BJ (cell line): ENCODE measurements at places on chromosomes 6 and 20.

DNA sequence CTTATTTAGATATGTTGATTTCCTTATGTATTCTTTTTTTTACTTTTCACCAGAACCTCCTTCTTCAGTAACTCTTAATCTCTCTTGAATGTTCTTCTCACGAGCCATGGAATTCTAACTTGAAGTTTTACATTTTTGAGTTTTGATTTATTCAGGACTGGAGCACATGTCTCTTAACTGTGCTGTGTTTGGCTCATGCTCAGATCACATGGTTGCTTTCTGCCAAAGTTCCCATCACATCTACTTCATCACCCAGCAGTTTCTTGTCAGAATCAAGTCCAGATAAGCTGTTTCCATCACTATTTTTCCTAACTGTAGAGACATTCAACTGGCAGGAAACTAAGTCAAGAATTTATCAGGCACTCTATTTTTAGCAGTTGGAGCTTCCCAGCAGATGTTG lies 31.7 kb downstream of the SLC35A1 start:
- no peak for DNase-seq

DNA sequence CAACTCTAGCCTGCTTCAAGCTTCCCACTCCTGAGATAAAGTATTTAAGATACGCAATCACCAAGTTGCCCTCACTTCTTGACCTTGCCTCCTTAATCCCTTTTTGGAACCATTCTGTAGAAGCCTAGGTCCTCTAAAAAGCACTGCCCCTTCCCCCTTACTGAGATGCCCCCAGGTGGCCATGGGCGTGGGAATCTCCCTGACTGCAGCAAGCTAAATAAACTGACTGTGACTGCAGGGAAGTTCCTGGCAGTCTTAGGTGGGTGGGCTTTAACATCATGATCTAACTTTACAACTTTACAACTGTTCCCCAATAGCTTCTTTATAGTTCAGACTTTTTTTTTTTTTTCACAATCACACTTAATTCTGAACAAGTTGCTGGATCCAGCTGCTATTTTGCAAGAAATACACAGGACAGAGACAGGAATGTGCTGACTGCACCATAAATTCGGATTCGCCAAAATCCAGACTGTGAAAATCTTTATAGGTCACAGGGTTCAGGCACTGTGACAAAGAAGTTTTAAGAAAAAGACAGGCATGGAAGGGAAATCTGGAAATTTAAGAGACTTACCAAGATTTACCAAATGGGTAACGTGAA lies 344.2 kb upstream of the SULF2 start:
- DNase-seq, result no peak

GRCh38 chr6:29678114-29678513 lies 2.8 kb downstream of the ZFP57 start:
- no peak for DNase-seq

DNA sequence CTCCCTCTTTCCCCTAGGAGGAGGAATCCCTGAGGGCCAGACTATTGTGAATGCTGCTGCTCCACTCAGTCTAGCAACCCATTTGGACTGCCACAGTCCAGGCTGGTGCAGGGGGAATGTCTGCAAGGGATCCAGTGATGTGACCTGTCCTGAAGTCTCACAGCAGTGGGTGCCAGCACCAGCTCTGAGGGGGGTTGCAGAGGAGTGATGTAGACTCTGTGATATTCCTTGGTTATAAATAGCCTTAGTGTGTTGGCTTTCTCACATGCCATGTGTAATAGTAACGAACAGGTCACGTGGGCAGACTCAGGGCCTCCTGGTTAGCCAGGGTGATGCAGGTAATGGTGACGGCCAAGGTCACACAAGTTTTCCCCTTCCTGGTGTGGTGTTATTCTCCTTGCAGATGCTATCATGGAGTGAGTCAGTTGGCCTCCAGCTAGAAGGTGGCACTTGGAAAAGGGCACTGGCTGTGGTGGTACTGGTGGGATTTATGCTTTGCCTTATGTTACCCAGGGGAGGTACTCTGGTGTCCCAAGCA lies 404.4 kb downstream of the UTRN start:
- no peak for DNase-seq

GRCh38 chr6:128848212-128848935 lies 34.6 kb upstream of the LAMA2 start:
- no peak for DNase-seq

DNA sequence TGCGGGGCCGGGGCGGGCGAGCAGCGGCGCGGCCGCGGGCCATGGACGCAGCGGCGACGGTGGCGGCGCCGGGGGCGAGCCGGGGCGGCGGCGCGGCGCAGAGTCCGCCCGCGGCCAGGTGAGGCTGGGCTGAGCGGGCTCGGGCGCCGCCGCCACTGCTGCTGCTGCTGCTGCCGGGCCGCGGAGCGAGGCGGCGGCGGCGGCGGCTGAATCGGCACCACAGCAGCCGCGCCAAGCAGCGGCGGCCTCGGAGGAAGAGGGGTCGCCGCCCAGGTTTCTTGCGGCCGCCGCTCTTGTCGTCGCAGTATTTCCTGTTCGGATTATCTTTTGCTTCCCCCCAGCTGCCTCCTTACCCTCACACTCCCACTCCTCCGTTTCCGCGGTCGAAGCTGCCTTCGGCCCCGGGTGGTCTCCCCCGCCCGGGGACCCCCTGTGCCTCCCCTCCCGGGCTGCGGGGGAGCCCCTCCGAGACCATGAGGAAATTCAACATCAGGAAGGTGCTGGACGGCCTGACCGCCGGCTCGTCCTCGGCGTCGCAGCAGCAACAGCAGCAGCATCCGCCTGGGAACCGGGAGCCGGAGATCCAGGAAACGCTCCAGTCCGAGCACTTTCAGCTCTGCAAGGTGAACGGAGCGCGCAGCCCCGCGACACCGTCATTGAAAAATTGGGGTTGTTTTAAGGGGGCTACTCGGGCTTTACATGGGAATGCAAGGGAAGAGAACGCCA lies at the start of gene STXBP5:
Gene STXBP5 (plus strand): TSS at position 358 of the 726 bp plus-strand sequence. CDS start 116 bp downstream, at position 474.
- no peak for DNase-seq

GRCh38 chr6:3614918-3615317 lies 136.6 kb downstream of the PXDC1 start:
- no peak for DNase-seq

DNA sequence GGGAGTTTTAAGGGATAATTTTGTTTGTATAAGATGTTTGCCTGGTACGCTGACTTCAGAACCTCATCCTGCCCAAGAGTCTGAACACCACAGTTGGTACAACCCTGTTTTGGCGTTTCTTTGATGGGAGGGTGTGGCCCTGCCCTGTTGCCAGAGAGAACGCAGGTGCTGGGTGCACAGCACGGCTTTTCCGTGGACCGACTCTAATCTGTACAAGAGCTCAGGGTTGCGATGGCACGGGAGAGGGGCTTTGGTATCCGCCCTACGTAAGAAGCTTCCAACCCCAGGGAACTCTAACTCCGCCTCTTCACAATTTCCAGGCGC lies 1.3 kb downstream of the CYP24A1 start:
- no peak for DNase-seq

DNA sequence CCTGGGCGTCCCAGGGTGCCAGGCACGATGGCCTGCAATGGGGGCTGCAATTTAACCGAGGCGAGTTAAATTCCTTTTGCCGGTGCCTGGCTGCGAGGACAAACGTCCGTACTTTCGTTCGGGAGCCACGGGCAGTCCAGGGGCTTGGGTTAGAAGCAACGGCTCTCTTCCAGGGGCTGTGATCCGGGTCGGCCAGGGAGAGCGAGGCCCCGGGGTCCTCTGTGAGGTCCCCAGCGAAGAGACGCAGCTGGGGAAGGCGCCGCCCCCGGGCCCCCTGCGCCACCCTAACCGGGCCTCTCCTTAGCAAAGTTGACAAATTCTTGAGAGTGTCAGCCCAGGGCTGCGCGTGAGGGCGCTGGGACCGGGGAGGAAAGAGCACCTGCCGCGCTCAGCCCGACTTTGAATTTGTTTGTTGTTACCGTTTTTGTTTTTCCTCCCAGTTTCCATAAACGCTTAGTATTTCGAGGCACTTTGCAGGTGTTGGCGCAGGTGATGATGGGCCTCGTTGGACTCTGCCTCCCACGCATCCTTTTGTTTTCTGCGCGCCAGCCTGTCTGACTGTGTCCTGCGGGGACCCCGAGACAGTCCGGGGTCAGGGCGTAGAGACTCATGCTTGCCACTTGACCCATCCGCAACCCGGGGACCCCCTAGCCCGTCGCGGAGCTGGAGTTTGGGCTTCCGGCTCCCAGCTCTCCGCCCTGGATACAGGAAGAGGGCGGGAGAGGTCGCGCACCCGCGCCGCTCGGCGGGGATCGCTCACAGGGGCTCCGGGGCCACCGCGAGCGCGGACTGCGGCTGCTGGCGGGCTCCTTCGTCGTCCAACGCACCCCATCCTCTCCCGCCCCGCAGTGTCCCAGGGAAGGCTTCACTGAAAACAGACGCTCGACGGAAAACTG lies 5.8 kb downstream of the OLIG3 start:
- DNase-seq, result no peak

DNA sequence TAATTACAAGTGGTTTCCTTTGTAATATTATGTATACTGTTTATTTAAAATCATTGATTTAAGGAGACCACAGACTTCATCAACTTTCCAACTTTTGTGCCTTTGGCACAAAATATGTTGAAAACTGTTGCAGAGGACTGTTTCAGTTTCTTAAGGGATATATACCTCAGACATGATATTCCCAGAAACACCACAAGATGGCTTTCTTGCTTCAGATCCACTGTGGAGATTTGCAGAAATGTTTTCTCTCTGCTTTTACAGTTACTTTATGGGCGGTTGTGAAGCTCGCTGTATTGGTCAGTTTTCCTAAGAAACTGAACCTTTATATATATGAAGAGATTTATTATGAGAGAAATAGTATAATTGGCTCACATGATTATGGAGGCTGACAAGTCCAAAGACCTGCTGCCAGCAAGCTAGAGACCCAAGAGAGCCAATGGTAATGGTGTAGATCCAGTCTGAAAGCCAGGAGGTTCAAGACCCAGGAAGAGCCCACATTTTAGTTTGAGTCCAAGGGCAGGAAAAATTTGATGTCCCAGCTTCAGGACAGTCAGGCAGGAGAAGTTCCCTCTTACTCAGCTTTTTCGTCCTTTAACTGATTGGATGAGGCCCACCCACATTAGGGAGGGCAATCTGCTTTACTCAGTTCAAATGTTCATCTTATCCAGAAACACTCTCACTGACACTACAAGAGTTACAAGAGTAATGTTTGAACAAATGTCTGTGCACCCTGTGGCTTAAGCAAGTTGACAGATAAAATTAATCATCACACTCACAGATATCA lies 12.8 kb downstream of the ME1 start:
- DNase-seq, result no peak

GRCh38 chr6:170434117-170434820 lies 118.8 kb downstream of the PSMB1 start:
- no peak for DNase-seq

DNA sequence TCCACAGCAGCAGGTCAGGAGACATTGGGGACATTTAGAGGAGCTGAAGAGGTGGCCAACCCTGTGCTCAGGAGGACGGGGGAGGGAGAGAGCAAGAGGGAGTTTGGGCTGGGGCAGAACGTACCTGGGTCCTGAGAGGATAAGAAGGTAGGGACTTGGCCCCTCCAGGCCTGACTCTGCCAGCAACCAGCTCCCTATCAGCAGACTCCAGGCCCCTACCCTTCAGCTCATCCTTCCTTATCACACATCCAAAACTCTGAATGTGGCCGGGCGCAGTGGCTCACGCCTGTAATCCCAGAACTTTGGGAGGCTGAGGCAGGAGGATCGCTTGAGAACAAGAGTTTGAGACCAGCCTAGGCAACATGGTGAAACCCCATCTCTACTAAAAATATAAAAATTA lies 5.0 kb downstream of the STMN3 start:
- DNase-seq, result no peak

- DNase-seq, result no peak
Measured at GRCh38 chr6:35239581-35239980, 20.0 kb upstream of the ZNF76 start.

DNA sequence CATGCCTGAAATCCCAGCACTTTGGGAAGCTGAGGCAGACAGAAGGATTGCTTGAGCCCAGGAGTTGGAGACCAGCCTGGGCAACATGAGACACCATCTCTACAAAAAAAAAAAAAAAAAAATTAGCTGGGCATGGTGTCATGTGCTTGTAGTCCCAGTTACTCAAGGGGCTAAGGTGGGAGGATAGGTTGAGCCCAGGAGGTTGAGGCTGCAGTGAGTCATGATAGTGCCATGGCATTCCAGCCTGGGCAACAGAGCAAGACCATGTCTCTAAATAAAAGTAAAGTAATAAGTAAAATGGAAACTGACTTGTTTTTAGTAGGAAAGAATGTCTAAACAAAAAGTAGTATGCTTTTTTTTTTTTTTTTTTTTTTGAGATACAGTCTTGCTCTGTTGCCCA lies 240.7 kb downstream of the ARID1B start:
- no peak for DNase-seq

- DNase-seq, result no peak
Measured at GRCh38 chr6:84197708-84198107, 29.7 kb downstream of the CEP162 start.

DNA sequence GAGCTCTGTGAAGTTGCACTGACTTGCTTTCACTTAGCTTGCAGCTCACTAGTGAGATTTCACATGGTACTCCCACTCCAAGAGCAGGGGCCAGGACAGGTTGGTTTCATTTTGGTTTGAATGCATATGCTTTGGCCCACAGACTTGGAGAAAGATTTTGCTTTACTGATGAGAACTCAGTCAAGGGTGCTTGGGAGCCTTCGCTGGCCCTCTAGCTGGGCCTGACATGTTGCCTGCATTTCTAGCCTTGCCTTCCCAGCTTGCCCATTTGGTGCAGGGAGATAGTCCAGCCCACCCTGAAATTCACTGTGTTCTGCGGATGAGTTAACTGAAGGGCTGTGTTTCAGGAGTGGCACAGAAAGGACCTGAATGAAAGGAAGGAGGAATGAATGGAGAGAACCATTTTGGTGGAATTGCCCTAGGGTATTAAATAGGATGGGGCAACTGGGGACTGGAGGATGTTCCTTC lies 1.9 kb downstream of the SGK1 start:
- no peak for DNase-seq

GRCh38 chr20:43949741-43950618 lies 35.3 kb downstream of the TOX2 start:
- DNase-seq, result no peak

DNA sequence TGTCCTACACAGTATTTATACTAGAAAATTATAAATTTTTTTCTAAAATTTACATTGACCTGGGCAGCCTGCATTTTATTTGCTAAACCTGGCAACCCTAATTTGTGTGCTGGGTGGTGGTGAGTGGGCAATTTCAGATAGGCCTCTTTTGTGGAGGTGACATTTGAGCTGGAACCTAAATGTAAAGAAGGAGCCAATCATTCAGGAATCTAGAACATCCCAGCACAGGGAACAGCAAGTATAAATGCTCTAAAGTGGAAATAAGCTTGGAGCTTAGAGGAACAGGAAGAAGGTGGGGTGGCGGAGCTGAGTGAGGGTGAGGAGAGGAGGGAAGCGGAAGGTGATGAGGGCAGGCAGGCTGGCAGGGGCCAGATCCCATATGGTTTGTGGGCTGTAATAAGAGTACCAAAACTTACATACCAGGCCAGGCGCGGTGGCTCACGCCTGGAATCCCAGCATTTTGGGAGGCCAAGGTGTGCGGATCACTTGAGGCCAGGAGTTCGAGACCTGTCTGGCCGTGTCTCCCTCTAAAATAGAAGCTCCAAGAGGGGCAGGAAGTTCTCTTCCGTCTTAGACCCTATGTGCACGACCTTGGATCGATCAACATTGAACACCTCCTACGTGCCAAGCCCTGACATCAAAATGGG lies 549 bp upstream of the CSE1L start:
- no peak for DNase-seq

- DNase-seq, result no peak
Measured at GRCh38 chr6:51929934-51930574, 157.4 kb downstream of the PKHD1 start.

GRCh38 chr6:27130668-27131428 lies 116.7 kb upstream of the PRSS16 start:
- no peak for DNase-seq

- DNase-seq, result no peak
Measured at GRCh38 chr6:34705241-34705640, 8.7 kb upstream of the ILRUN start.
